ENCODE measurements at places on chromosomes 6 and 20.
A peak's percentile ranks its signal among the peaks of the same experiment; 100 is the strongest.

DNA sequence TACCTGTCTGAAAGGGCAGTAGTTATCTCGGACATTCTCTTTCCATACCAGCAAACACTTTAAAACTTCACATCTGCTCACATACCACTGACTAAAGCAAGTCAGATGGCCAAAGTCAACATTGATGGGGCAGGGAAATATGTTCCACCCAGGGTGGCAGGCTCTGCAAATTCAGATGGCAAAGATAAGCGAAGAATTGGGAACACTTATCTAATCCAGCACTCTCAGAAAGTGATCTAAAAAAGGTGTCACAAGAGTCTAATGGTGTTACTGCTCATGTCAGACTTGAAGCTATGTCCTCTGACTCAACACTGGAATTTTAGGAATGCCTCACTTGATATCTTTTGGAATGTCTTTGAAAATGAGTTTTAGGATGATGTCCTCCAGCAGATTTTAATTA lies 1086.2 kb downstream of the KIF16B start:
- DNase-seq, result peak; percentile 10

- peak; percentile 71 for DNase-seq
Measured at GRCh38 chr6:74851596-74851995, 354.3 kb downstream of the COL12A1 start.

- no peak for DNase-seq
Measured at GRCh38 chr6:143900358-143900757, 36.1 kb downstream of the ZC2HC1B start.

GRCh38 chr20:41697861-41698559 lies 79.8 kb upstream of the CHD6 start:
- DNase-seq, result peak; percentile 52

GRCh38 chr20:5797843-5798462 lies 47.8 kb downstream of the SHLD1 start:
- DNase-seq, result no peak
